ENCODE measurements at places on chromosomes 11 and 22. TPM values are rescaled to one million over a fixed set of nuclear protein-coding genes. Genes with fewer than 3 reads are reported as not detected.

GRCh38 chr11:21658654-21659193 is 534.2 kb upstream of the ANO5 start:
- DNase-seq: no peak

DNA sequence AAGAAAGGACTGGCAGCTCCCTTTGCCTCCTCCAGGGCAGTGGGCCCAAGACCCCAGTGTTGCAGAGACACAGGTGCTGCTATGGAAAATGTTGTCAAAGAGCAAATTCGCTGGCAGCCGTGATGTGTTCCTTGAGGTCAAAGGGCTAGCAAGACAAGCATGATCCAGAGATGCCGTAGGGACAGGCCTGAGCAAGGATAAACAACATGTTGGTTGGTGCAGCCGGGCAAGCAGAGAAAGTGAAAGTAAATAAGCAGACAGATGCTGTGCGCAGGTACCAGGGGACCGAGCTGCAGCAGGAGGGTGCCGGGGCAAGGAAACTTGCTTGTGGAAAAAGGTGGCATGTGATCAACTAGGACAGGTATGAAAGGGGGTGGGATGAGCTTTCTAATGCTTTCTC is 125.5 kb upstream of the NECTIN1 start:
- DNase-seq: no peak

The OR10D3 gene
- not detected for total RNA-seq

The INS gene
- not detected for total RNA-seq

DNA sequence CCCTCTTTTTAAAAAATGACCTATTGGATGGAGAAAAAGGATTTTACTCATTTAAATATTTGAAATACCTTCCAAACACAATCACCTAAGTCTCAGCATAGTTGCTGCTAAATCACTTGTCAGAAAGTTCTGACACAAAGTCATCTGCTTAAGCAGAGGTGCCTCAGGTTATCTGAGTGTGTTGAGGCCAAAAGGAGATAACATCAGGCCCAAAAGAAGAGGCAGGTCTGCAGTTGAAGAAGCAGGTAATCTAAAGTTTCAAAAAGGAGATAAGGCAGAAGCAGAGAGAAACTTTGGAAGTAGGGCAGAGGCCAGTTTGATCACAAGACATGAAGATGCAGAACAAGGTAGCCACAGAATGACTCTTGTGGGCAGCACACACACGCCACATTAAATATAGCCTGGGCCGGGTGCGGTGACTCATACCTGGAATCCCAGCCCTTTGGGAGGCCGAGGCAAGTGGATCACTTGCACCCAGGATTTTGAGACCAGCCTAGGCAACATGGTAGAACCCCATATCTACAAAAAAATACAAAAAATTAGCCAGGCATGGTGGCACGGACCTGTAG is 175.7 kb upstream of the API5 start:
- no peak for DNase-seq

DNA sequence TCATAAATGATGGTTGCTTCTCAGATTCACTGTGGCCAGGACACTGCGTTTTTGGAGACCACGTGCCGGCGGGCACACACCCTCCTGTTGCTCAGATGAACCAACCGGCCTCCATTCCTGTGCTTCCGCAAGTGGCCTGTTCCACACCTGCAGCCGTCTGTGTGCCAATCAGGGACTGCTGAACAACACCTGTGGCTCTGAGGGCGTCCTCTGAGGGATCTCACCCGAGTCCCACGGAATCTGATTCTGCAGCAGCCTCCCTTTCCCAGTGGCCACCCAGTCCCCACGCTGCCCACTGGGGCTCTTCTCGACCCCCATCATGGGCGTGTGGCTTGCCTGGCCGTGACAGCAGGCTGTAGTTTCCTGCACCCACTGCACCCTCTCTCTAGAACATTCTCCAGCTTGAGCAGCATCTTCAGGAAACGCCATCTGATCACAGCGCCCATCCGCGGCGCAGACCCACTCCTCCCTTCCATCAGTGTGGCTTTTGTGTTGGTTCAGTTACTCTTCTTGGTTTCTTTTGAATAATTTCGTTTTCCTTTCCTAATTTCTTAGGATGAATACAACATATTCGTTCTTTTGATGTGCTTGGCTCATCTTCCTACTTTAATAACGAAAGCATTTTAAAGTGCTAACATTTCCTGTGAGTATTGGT is 100.3 kb upstream of the SLC22A12 start:
- no peak for DNase-seq

GRCh38 chr22:44494497-44494896 is 3.5 kb downstream of the RTL6 start:
- no peak for DNase-seq

GRCh38 chr11:73981051-73981805 is 1.4 kb downstream of the UCP2 start:
- no peak for DNase-seq

DNA sequence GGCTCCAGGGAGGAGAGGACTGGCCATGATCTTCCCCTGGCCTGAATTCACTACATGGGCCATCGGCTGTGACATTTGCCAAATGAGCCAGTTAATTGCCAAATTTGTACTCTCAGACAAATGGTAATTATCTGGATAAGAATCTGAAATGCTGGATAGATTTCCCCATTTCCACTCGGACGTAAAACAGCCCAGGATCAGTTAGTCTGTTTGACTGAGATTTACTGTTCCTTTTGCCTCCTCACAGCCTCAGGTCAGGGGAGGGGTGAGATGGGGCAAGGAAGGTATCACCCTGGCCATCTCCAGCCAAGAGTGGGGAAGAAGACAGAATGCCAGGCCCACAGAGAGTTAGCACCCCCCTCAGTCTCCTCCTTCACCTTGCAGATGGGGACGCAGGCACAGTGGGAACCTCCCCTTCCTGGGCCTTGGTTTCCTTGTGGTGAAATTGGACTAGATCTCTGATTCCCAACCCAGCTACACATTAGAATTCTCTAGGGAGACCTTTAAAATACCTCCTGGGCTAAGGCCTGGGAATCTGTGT is 5.2 kb downstream of the TRIM29 start:
- DNase-seq: no peak

DNA sequence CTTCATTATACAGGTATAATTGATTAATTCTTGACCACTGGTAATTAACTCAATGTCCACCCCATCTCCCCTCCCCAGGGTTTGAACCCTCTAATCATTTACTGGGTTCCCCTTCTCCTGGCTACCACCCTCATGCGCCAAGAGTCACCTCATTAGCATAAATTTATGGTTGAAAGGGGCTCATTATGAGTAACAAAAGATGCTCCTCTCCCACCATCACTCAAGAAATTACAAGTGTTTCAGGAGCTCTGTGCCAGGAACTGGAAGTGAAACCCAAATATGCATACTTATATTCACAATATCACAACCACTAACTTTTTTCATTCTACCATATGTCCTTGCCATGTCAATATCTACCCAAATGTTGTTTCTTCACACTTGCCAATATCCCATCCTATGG is 7.8 kb upstream of the STIP1 start:
- DNase-seq: no peak

Measured in pulmonary artery endothelial cell (primary cell).